ENCODE measurements at places on chromosomes 5 and 9.

- no peak for DNase-seq
These were observed 10.9 kb downstream of the LHX2 start for GRCh38 chr9:124022201-124023121.

- DNase-seq: no peak
These were observed 21.9 kb downstream of the STXBP1 start for GRCh38 chr9:127634021-127634420.

DNA sequence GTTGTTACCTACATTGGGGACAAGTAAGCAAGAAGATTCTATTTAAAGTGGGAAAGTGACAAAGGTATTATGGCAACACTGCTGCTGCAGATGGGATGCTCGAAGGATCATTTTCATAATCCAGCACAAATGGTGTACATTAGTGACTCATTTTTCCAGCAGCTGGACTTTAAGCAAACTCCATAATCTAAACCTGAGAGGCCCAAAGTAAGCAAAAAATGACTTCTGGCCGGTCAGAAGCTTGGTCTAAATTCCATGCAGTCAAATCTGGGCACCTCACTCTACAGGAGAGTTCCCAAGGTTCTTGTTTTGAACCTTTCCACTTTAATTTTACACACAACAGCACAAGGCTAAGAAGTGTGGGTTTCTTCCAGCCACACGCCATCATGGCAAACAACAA is 43.6 kb upstream of the TRAF1 start:
- no peak for DNase-seq

DNA sequence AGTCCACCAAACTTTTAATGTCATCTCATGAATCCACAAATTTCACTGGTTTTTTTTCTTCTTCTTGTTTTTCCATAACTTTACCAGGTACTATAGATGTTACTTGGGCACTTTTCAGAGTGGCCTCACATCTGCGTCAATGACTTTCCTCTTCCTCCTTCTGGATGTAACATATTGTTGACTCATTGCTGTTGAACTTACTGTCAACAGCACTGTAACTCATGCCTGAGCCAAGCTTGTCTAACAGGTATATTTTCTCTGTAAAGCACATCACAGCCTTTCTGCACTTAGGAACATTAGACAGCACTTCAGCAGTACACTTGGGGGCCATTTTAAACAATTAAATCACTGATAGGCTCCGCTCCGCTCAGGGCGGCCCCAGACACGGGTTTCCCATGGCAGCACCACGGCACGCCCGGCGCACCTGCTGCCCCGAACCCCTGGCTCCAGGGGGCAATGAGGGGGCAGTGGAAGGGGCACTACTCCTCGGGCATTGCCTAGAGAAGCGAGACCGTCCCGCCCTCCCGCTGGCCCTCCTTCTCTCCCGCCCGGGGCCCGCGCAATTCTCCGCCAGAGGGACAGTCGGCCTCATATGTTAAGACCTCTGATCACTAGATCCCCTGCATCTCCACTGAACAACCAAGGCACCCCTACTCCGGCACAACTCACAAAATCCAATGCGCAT is 41.9 kb upstream of the SPATA31C2 start:
- no peak for DNase-seq

GRCh38 chr5:167036585-167036984 is 1254.9 kb upstream of the WWC1 start:
- no peak for DNase-seq

- DNase-seq: no peak
These were observed 1.2 kb downstream of the INVS start for GRCh38 chr9:100100146-100100667.

GRCh38 chr5:143399616-143400540 is 3.6 kb downstream of the NR3C1 start:
- no peak for DNase-seq

- DNase-seq: no peak
These were observed 35.6 kb downstream of the ERP44 start for GRCh38 chr9:100063185-100063584.

- no peak for DNase-seq
These were observed 812.1 kb downstream of the EFNA5 start for GRCh38 chr5:106858616-106859015.

DNA sequence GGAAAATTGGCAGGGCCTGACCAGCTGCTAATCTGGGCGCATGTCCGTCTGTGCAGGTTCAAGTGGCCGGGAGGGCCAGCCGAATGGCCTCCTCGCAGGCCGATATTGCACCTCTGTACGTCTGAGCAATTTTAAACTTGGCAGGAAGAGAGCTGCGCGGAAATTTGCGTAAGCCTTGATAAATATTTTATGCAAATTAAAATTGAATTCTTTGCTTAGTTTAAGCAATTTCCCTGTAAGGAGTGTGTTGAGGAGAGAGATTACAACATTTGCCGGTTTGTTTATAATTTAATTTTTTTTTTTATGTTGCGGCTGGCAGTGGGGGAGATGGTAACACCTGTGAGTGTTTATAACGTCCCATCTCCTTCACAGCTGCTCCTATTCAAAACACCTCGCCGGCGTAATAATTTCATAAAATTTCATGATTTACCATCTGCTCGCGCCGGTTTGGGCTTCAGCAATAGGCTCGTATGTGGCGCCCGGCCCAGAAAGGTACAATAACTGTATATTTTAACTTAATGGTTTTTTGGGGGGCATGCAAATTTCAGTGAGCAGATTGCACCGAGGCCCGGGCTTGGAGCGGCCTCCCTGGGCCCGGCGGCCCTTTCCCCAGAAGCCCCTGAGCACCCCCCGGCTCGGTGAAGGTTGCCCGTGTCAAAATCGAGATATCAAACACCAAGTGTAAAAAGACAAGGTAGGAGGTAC is 269.4 kb upstream of the MVB12B start:
- no peak for DNase-seq

GRCh38 chr9:88164850-88165249 is 26.6 kb upstream of the SPATA31C2 start:
- no peak for DNase-seq

- DNase-seq: no peak
These were observed 109.6 kb upstream of the RPS23 start for GRCh38 chr5:82387819-82388166.

DNA sequence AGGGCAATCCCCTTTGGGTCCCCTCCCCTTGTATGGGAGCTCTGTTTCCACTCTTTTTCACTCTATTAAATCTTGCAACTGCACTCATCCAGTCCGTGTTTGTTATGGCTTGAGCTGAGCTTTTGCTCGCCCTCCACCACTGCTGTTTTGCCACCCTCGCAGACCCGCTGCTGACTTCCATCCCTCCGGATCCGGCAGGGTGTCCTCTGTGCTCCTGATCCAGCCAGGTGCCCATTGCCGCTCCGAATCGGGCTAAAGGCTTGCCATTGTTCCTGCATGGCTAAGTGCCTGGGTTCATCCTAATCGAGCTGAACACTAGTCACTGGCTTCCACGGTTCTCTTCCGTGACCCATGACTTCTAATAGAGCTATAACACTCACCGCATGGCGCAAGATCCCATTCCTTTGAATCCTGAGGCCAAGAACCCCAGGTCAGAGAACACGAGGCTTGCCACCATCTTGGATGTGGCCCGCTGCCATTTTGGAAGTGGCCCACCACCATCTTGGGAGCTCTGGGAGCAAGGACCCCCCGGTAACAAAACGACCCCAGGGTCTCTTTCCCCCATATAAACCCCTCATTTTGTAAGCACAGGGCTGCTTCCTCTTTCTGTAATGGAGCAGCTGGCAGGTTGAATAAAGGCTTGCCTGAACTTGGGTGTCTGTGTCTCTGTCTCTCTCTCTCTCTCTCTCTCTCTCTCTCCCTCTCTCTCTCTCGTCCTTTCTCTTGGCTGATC is 1166.2 kb downstream of the TAF11L14 start:
- DNase-seq: no peak

DNA sequence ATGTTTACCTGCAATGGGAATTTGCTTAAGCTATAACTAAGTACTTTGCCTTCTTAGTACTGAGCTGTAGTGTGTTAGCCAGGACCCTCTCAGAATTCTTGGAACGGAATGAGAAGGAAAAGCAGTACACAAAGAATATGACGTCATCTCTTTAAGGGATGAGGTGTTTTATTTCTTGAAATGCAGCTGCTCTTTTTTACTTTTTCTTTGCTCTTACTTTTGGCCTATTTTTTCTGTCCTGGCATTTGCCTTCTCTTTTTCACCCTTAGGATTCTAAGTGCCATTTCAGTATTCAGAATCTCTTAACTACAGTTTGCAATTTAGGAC is 10.1 kb downstream of the KIF2A start:
- no peak for DNase-seq

- DNase-seq: no peak
These were observed 84.1 kb downstream of the MAP1B start for GRCh38 chr5:72191404-72191803.

DNA sequence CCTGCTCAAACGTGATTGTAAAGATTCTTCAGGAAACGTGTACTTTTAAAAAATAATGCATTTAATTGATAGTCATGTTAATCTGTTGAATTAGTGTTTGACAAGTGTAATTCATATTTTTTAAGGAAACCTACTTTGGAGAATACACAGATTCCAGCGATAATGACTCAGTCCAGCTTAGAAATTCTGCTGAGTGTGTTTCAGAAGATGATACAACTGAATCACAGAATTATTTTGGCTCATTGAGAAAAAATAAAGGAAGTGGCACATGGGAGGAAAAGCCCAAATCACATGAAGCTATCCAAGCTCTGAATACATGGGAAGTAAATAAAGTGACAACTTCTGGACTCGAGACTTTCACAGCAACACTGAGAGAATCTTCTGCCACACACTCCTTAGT is 37.8 kb downstream of the ICE1 start:
- no peak for DNase-seq

- no peak for DNase-seq
These were observed 76.7 kb upstream of the IER5L start for GRCh38 chr9:129254566-129255287.

DNA sequence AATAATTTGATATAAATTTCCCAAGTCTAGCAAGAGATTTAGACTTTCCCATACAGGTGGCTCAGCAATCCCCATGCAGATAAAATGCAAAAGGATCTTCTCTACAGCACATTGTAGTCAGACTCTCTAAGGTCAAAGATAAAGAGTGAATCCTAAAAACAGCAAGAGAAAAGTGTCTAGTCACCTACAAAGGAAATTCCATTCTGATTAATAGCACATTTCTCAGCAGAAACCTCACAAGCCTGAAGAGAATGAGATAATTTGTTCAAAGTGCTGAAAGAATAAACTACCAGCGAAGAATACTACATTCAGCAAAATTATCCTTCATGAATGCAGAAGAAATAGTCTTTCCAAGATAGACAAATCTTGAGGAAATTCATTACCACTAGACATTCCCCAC is 493.3 kb downstream of the PRELID2 start:
- DNase-seq: no peak

GRCh38 chr5:37005946-37006540 is 129.5 kb downstream of the NIPBL start:
- no peak for DNase-seq

GRCh38 chr5:112467485-112467884 is 48.4 kb upstream of the EPB41L4A start:
- no peak for DNase-seq

DNA sequence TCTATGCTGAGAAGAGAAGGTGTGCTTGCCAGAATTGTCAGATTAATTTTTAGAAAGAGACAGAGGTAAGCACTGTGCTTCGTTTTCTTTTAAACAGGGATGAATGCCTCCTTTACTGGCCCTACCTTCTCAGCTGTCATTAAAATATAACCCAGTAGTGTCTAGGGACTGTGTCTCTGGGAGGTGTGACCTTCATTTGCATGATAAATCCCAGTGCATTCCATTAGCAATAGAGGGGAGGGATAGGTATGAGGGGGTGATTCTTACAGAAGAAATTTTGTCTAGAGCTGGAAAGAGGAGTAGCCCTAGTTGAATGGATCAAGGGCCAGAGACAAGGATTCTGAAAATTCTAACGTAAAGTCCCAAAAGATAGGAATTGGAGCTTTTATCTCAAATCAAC is 351.5 kb downstream of the BNC2 start:
- no peak for DNase-seq

DNA sequence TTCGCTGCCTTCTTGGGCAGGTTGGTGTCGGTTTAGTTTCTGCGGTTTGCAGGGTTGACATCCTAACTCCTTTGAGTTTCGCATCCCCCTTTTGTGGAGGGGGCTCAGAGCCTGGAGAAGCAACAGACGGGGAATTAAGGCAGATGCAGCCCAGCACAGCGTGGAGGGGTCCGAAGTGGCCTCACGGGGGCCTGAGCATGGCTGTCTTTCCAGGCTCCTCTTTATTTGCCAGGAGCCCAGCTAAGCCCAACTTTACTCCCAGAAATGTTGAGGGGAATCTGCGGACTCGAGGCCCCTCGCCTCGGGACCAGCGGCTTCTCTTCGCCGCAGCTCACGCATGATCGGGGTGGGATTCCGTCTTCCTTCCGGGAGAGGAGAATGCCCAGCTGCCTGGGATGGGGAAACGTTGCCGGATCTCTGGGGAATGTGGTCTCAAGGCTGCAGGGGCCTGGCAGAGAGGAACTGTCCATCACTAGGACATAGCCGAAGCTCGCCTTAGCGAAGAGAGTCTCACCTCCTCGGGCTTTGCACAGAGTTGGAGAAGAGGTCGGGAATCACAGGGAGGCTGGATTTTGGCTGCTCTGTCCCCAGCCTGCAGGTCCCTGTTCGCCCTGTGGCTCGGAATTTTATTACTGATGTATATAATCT is 1.3 kb downstream of the RAI14 start:
- no peak for DNase-seq

DNA sequence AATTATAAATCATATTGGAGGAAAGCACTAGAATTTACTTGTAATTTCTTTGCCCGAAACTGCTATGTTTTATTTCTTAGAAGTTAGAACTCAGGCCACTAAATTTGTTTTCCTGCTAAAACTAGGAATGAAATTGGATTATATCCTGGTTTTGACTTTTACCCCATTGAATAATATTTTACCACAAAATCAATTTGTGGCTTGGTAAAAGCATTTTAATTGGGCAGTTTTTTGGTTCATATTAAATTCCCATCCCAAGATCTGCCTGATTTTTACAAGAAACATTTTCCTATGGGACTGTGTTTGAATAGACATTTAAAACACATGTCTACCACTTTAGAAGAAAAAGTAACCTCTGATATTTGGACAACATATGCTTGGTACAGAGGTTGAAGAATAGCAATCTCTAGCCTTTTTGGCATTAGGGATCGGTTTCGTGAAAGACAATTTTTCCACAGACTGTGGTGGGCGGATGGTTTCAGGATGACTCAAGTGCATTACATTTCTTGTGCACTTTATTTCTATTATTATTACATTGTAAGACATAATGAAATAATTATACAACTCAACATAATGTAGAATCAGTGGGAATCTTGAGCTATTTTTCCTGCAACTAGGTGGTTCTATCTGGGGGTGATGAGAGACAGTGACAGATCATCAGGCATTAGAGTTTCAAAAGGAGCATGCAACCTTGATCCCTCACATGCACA is 565.6 kb downstream of the PRR16 start:
- no peak for DNase-seq

DNA sequence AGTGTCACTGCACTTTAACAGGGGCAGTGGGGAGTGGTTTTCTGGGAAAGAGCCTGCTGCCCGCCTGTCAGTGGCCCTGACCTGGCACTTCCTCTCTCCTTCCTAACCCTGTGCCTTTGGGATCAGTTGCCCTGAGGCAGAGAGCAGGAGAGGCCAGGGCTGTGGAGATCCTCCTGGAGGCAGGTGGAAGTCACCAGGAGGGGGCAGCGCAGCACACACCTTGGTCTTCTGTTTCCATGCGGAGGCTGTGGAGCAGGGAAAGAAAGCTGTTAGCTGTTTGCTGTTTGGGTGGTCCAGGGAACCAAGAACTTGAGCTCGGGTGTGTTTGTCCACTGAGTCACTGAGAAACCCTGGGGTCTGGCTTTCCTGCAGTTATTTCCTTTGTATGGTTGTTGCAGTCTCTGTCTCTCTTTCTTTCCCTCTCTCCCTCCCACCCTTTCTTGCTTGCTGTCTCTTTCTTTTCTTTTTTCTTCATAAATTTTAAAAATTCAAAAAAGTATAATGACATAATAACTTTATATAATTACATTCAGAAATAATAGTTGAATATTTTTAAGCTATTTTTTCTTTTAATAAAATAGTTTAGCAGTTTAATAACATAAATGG is 28.1 kb downstream of the NTRK2 start:
- DNase-seq: peak; percentile 37

Measured in mesothelial cell of epicardium (in vitro differentiated cells).